ENCODE measurements at places on chromosomes 12 and 14.

GRCh38 chr14:91732439-91732838, 553 bp upstream of the CATSPERB start:
- no peak for DNase-seq

- DNase-seq, result no peak
These were observed 92.7 kb upstream of the DNM1L start for GRCh38 chr12:32586390-32586789.

DNA sequence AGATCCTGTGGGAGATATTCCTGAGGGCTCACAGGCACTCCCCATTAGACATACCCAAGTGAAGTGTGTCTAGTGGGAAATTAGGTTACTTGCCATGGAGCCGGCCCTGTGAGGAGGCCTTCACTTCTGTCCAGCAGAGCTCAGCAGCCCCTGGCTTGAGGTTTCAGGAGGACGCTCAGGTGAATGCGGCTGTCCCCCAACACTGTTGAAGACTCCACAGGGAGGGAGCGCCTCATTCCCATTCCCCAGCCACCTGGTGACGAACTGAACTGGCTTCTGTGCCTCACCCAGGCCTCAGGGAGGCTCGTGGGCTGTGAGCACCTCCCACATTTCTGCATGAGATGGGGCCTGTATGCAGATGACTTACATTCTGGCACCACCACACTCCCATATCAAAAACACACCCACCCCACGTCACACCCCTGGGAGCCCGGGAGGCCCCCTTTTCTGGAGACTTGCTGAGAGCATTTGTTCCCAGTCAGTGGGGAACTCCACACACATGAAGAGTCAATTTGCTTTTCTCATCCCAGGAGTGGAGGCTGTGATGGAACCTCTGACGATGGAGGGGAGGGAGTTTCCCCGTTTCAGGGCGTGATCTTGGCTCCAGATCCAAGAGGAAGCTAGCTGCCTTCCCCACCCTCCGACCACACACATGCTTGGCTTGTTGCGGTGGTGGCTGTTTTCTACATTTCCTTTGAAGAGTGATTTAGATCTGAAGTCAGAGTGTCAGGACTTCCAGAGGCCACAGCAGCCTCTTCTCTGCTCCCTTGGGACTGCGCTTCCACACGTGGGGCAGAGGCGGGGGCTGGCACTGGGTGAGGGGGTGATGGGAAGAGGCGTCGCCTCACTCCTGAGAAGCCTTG, 120.7 kb downstream of the ADGRD1 start:
- DNase-seq, result no peak

DNA sequence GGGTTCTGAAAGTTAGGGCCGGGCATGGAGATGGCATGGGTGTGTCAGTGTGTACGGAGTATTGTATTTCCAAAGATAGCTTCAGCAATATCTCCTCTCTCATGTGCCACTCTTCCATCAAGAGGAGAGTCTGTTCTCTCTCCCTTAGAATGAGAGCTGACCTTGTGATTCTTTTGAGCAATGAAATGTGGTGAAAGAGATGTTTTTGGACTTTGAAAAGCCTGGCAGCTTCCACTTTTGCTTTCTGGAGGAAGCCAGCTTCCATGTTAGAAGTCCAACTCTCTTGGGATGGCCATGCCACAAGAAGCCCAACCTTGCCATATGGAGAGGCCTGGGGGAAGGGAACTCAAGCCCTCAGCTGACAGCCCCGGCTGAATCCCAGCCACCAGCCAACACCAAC, 72.4 kb upstream of the GZMB start:
- DNase-seq, result no peak

DNA sequence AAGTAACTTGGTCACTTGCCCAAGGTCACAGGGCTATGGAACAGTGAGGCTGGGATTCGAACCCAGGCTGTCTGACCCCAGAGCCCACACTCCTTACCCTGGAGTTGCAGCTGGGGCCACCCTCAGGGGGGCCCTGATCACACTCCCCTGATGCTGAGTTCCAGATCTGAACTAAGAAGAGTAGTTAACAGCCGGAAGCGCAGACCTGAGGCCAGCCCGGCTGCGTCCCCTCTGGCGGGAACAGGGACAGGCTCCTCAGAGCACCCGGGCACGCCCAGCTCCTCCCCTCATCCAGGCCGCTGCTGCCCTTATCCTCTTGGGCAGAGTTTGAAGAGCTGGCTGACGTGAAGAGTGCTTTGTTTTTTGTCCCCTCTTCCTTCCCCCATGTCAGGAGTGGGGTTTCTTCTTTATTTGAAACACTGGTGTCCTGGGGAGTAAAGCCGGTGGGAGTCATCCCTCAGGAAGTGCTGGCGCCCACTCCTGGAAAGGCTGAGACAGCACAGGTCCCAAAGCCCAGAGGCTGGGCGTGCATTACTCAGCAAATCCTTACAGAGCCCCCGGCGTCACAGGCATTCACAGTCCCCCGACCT, 8.7 kb downstream of the PHB2 start:
- DNase-seq, result no peak

DNA sequence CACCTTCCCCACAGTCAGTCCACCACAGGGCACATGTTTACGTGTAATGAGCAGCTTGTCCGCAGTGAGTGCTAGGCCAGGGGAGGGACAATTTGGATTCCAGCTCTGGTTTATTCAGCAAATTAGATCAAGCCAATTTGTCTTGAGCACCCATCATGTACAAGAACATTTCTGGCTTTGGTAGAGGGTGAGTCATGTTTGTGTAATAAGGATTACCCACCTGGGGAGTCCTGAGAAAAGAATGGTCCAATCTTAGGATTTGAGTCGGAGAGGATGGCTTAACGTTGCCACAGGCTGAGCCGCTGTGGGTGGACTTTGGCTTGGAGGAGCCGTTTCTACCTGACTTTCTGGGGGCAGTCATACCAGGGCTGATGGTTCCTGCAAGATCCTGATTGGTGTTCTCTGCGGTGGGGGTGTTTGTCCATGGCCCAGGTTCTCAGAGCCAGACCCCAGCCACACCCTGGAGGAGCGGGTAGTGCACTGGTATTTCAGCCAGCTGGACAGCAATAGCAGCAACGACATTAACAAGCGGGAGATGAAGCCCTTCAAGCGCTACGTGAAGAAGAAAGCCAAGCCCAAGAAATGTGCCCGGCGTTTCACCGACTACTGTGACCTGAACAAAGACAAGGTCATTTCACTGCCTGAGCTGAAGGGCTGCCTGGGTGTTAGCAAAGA, 143.7 kb downstream of the SMOC1 start:
- DNase-seq, result no peak

GRCh38 chr14:94679937-94680861, 68.0 kb downstream of the SERPINA3 start:
- DNase-seq, result no peak

DNA sequence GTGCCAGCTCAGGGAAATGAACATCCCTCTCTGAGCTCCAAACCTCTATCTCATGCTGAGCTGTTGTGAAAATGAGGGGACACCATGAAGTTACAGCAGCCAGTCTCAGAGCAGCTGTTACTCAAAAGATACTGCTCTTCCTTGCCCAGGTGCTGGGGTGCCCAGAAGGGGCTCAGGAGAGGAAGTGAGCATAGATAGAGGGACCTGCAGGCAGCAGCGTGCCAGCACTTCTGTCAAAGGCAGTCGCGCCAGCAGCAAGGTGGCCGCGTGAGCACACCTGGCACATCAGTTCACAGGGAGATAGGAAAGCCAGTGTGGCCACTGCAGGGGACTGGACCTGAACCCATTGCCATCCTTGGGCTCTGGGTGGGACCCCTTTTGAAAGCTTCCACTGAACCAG, 27.8 kb downstream of the C14orf132 start:
- no peak for DNase-seq

GRCh38 chr14:65208548-65208947, 106.2 kb upstream of the MAX start:
- DNase-seq, result no peak

DNA sequence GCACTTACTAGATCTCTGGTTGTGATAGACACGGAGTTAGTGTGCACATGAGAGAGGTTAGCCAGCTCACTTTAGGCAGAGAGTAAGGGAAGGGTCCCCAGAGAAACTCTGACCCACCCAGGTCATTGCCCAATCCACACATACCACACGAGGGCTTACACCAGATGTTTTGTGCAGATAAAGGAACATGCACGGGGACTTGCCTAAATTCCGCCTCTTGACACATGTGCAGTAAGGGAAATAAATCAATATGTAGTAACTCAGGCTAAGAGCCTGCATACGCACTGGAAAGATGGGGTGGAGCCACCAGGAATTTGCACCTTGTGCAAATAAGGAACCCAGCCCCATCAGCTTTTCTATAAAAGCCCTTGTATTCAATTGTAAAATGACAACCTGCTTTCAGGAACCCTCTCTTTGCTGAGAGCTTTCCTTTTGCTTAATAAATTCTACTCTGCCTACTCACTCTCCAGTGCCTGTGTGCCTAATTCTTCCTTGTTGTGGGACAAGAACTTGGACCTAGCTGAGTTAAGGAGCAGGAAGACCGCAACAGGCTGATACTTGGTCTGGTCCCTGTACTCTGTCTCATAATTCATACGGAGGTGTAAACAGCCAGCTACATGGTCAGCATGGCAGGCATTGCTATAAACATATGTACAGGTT, 120.2 kb downstream of the EMP1 start:
- DNase-seq, result no peak

- DNase-seq, result no peak
These were observed 18.8 kb upstream of the NR4A1 start for GRCh38 chr12:52032446-52032803.

DNA sequence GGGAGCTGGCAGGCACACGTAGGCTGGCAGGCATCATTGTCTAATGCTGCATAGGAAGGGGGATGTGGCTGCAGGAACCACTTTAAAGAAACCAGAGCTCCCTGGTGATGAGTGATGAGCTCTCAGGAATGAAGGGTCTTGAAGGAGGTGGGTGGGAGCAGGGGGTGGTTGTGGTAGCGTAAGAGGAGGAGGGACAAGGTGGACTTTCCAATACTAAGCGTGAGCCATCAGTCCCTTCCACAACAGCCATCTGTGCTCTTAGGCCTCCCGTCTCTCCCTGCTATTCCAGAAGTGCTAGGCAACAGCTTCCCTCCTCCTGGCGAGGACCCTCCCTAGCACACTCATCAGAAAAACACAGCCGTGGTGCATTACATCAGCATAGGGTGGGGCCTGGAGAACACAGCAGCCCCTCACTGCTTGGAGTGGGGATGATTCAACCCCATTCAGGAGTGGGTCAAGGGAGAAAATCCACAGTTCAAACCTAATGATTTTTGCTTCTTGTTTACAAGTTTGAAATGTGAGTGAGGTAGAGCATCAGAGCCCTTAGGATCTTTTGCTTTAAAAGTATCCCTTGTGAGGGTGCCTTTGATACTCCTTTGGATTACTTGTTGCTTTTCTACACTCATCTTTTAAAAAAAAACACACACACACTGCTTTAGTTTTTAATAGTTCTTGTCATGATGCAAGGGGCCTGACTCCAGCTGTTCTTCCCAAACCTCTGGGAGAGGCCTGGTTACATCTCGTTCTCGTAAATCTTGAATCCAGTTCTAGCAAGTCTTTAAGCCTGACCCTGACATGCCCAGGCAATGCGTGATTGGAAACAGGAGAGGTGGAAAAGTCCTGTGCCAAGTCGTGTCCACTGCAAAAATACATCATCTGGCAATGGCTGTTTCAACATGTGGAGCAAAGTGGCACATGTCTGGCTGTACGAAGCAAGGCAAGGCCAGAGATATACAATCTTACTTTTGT, 356.4 kb upstream of the DDHD1 start:
- DNase-seq, result no peak
